ENCODE measurements at places on chromosomes 2 and 18. TPM values are rescaled to one million over a fixed set of nuclear protein-coding genes. Genes with fewer than 3 reads are reported as not detected.

DNA sequence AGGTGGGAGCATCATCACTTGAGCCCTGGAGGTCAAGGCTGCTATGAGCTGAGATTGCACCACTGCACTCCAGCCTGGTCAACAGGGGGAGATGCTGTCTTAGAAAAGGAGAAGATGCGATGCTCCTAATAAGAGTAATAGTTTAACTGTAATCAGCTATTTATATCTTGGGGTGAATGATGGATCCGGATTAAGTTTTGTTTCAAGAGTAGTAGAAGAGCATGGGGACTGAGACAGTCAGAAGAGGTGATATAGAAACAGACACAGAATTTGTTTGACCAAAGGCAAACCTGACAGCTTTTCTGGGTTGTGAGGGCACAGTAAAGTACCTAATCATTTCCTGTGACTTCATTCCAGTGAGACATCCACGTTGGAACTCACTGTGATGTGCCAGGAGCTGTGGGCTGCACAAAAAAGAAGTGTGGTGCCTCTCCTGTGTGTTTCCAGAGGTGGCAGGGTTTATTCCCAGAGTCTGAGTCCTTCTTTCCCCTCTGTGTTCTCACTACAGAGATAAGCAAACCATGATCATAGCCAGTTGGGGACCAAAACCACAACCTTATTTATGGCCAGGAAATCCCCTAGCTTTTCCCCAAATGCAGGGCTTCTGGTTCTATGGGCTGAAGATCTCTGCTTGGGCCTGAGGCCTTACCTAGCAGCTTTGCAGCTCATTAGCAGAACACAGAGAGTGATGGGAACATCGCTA lies 113.7 kb downstream of the XRCC5 start:
- peak; percentile 72 for DNase-seq
- peaks cover 12% of the 10 kb centered on the region for H3K36me3 ChIP-seq
- peak overlapping the region; percentile 69 for H3K27ac ChIP-seq
- H3K4me3 ChIP-seq: peak overlapping the region; percentile 24

- no peaks in the 10 kb centered on the region for H3K27me3 ChIP-seq
- H3K36me3 ChIP-seq: no peaks in the 10 kb centered on the region
- H3K27ac ChIP-seq: peak overlapping the region; percentile 22
- H3K4me1 ChIP-seq: peaks cover 2% of the 10 kb centered on the region
These were observed 308.4 kb upstream of the THUMPD2 start for GRCh38 chr2:40087434-40087833.

DNA sequence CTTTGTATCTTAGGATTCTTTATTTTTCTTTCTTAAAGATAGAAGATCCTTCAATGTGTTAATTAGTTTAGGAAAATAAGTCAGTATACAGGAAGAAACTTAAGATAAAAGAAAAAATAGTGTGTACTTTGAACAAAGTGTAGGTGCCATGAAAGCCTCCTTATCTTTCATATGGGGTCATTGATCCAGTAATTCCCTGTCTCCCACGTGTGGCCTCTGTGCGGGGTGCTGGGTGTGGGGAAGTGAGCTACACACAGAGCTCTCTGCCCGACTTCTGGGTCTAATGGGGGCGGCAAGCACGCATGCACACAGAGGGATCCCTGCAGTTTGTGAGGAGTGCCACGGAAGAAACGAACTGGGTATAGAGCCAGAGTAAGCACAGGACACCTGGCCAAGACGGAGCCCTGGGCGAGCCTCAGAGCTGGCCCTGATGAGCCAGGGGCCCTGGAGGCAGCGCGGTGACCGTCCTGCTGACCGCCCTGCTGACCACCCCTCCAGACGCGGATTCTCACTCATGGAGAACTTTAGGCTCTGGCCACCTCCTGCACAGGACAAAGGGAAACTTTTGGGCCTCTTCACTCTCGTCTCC lies 253.5 kb downstream of the ACKR3 start:
- no peaks in the 10 kb centered on the region for H3K4me1 ChIP-seq
- no peaks in the 10 kb centered on the region for H3K36me3 ChIP-seq
- H3K27ac ChIP-seq: no peak overlapping the region
- no peak for DNase-seq
- H3K4me3 ChIP-seq: no peak overlapping the region

- no peak overlapping the region for H3K4me3 ChIP-seq
- no peak overlapping the region for H3K27ac ChIP-seq
These were observed 392.1 kb downstream of the TDRD15 start for GRCh38 chr2:21515903-21516302.

DNA sequence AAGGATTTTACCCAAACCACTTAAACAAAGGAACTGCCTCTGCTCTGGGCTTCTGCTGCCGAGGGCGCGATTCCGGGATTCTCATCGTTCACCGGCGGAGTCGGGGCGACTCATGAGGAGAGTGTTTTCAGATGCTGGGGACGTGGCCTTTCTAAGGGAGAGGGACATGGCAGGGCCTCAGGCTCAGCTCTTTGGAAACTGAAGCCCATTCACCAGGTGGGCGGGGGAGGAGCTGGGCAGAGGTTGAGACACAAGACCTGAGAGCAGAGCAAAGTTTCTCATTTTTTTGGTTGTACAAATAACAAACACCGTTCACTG lies 29.8 kb downstream of the NFATC1 start:
- no peaks in the 10 kb centered on the region for H3K27me3 ChIP-seq
- H3K36me3 ChIP-seq: peaks cover 32% of the 10 kb centered on the region
- no peak overlapping the region for H3K4me3 ChIP-seq
- DNase-seq: no peak
- peaks cover 21% of the 10 kb centered on the region for H3K4me1 ChIP-seq

DNA sequence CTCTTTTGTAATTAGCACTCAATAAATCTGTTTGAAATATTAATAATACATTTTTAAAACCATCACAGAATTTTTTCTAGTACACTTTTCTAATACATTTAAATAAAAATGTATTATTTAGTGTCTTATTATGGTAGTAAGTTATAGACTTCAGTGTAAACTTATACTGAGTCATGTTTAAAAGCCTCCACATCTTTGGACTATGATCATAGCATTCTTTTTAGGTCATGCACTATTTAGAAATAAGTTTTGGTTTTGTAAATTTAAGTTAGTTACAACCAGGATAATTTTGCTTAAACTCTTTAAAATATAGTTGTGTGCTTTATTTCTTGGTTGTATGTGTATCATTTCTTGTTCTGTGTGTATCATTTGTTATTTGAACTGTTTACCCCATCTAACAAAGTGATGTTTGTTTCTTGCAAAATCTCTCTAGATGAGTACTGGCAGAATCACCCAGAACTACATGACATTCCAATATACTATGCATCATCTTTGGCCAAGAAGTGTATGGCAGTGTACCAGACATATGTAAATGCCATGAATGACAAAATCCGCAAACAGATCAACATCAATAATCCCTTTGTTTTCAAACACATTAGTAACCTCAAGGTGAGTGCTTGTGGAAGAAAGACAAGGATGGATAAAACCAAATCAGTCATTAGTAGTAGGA lies 16.7 kb downstream of the CPSF3 start:
- peaks cover 53% of the 10 kb centered on the region for H3K36me3 ChIP-seq
- H3K27me3 ChIP-seq: no peaks in the 10 kb centered on the region
- no peak for DNase-seq
- no peak overlapping the region for H3K27ac ChIP-seq

- no peaks in the 10 kb centered on the region for H3K36me3 ChIP-seq
- no peak overlapping the region for H3K27ac ChIP-seq
- H3K4me3 ChIP-seq: no peak overlapping the region
- no peaks in the 10 kb centered on the region for H3K4me1 ChIP-seq
- no peak for DNase-seq
These were observed 867.7 kb upstream of the NRXN1 start for GRCh38 chr2:51899643-51900042.

- peaks cover 9% of the 10 kb centered on the region for H3K27me3 ChIP-seq
- peaks cover 2% of the 10 kb centered on the region for H3K36me3 ChIP-seq
- peaks cover 25% of the 10 kb centered on the region for H3K4me1 ChIP-seq
- no peak for DNase-seq
These were observed 6.8 kb upstream of the STK25 start for GRCh38 chr2:241514986-241515737.

DNA sequence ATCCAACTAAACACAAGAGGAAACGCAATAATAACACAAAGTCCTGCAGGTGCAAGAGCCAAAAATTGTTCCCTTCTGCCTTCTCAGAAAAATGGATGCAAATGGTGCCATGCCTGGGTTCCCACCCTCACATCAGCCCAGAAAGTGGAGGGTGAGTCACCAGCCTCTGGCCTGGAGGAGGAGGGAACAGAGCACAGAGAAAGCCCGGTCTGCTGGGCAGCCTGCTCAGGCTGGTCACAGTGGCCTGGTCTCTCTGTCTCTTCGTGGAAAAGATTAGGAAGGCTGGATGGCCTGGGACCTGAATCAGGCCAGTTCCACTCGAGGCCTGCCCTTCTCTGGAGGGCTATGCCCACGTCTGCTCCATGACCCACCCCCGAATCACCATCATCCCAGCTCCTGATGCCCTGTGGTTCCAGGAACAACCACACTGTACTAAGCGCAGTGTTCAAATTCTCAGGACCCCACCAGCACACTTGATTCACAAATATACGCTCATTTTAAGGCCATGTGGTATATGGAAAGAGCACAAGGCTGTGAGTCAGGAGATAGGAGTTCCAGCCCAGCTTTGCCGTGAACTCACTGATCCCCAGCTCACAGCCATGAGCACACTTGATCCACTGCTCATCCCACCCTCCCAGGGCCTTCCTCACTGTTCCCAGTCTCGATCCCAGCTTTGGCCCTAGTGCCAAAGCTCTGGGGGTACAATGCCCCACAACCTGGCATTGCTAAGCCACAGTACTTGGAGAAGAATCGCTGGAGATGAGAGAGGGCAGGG lies 82.1 kb downstream of the ZBTB7C start:
- no peak overlapping the region for H3K27ac ChIP-seq
- H3K4me3 ChIP-seq: no peak overlapping the region
- no peak for DNase-seq
- peaks cover 13% of the 10 kb centered on the region for H3K27me3 ChIP-seq

DNA sequence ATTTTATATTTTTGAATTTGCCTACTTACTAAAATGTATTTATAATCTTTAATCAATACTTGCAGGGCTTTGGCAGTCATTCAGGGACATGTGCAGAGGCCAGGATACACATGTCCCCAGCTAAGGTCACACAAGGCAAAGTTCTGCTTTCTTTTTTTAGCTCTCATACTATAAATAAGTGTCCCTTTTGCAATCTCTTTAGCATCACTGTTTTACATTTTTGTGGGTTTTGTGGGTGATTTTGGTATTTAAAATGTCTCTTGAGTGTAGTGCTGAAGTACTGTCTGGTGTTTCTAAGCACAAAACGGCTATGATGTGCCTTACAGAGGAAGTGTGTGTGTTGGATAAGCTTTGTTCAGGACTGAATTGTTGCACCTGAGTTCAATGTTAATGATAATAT lies 309.0 kb upstream of the GULP1 start:
- H3K4me3 ChIP-seq: no peak overlapping the region
- H3K4me1 ChIP-seq: no peaks in the 10 kb centered on the region
- H3K27ac ChIP-seq: no peak overlapping the region
- no peaks in the 10 kb centered on the region for H3K27me3 ChIP-seq
- no peak for DNase-seq

DNA sequence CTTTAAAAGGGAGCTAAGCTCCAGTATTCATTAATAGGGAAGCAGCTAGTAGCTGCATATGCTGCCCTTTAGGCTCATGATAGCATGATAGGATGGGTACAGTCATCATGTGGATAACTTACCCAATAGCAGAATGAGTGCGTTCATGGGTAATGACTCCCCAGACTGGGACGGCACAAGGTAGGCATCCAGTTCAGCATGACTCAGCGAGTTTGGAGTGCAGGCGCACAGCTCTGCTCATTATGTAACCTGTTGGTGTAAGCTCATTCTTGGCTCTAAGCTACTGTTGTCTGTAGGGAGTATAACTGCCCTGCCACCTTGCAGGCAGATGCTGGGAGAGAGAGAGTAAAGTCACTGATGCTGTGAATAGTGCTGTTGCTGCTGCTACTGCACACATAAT lies 209.2 kb upstream of the SYT4 start:
- no peak overlapping the region for H3K27ac ChIP-seq
- H3K27me3 ChIP-seq: no peaks in the 10 kb centered on the region

DNA sequence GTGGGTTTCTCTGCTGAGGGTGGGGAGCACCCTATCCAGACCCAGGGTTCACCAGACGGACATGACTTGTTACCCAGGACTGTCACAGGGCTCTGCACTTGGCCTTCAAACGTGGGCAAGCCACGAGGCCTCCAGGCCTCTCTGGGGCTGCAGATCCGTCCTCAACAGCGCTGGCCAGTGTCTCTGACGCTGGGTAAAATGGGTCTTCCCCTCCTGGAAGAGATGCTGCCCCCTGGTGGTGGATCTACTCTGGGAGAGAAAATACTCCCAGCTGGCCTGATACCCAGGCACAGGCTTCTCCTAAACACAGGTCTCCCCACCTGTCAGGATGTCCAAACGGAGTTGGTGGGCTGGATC lies 3.7 kb downstream of the GPR17 start:
- no peaks in the 10 kb centered on the region for H3K27me3 ChIP-seq
- H3K4me3 ChIP-seq: no peak overlapping the region
- DNase-seq: peak; percentile 95

- no peaks in the 10 kb centered on the region for H3K4me1 ChIP-seq
- no peak overlapping the region for H3K4me3 ChIP-seq
- DNase-seq: no peak
- H3K36me3 ChIP-seq: no peaks in the 10 kb centered on the region
- peaks cover 28% of the 10 kb centered on the region for H3K27me3 ChIP-seq
- H3K27ac ChIP-seq: no peak overlapping the region
These were observed 18.7 kb downstream of the TMEM178A start for GRCh38 chr2:39684464-39684863.

DNA sequence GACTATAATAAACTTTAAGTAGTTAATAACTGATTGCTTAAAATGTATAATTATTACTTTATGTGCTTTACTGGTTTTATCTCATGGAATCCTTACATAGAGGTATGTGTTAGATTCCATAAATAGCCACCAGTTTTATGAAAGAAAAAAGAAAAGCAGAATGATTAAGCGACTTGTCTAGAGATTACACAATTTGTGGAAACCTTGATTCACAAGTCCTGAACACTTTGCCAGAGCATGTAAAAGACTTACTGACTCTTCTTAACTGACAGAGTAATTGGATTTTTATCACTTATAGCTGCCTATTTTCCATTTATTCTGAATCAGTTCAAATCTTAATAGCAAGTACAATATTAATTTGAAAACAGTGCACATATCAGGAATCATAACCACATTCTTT lies 448.7 kb upstream of the NETO1 start:
- no peak for DNase-seq
- no peaks in the 10 kb centered on the region for H3K27me3 ChIP-seq
- no peaks in the 10 kb centered on the region for H3K36me3 ChIP-seq
- H3K4me3 ChIP-seq: no peak overlapping the region

- no peak overlapping the region for H3K27ac ChIP-seq
- H3K4me3 ChIP-seq: no peak overlapping the region
- peaks cover 8% of the 10 kb centered on the region for H3K36me3 ChIP-seq
- DNase-seq: peak; percentile 63
These were observed 198.6 kb upstream of the EPAS1 start for GRCh38 chr2:46098621-46099062.

- DNase-seq: no peak
- H3K4me3 ChIP-seq: no peak overlapping the region
- H3K4me1 ChIP-seq: no peaks in the 10 kb centered on the region
- no peaks in the 10 kb centered on the region for H3K36me3 ChIP-seq
These were observed 53.3 kb upstream of the B3GNT7 start for GRCh38 chr2:231342061-231342711.

The LIPG gene
- 0.57 TPM for total RNA-seq

The UGT1A5 gene
- total RNA-seq: not detected

The DYSF gene
- not detected for total RNA-seq

The IFIH1 gene
- total RNA-seq: 26.3 TPM

The ASIC4 gene
- not detected for total RNA-seq

The WNT10A gene
- total RNA-seq: 0.28 TPM

The SCTR gene
- total RNA-seq: not detected

The CCDC85A gene
- not detected for total RNA-seq

The PTPN4 gene
- 22.0 TPM for total RNA-seq

The KCNS3 gene
- not detected for total RNA-seq

The CRACDL gene
- 0.12 TPM for total RNA-seq

The GPATCH11 gene
- 15.7 TPM for total RNA-seq
